ENCODE measurements at places on chromosomes 7 and 10.

DNA sequence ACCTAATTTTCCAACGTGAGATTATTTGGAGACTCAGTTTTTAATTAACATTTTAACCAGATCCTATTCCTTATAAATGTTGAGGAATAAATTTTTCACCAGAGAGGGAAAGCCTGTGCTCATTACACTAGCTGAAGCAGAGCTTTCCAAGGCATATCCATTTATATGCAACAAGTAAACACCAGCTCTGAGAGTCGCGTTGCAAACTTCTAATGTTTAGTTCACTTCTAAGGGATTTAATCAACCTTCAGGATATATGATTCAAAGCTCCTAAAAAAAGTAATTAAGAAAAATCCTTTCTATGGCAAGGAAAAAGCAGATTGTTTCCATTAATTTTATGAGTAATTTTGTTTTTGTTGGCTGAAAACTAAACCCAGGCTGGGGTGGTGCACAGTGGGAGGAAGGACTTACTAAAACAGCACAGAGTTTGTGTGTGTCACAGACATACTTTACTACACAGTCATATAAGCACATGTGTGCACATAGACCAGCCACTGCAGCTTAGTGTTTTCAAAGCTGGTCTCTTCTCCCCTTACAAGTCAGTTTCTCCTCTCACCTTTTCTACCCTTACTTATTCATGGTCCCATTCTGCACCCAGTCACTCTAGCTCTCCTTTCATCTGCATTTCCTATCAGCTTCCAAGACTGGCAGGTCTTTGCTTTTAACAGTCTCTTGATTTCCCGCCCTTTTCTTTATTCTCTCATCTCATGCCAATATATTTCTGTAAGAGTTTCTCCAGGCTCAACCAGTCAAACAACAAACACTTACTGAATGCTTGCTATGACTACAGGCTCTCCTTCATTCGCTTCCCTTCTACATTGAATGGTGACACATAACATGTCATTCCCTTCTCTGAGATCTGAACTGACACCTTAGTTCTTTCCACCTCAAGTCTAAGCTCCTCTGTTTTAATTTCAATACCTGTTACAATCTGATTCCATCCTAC lies 81.1 kb upstream of the FZD1 start:
- DNase-seq = peak; percentile 69

- DNase-seq = no peak
Observed at GRCh38 chr7:39810204-39810642, 139.8 kb upstream of the CDK13 start.

- no peak for DNase-seq
Observed at GRCh38 chr7:143360788-143361551, 1.5 kb downstream of the FAM131B start.

- peak; percentile 98 for DNase-seq
Observed at GRCh38 chr10:30182191-30183054, 123.0 kb upstream of the JCAD start.

DNA sequence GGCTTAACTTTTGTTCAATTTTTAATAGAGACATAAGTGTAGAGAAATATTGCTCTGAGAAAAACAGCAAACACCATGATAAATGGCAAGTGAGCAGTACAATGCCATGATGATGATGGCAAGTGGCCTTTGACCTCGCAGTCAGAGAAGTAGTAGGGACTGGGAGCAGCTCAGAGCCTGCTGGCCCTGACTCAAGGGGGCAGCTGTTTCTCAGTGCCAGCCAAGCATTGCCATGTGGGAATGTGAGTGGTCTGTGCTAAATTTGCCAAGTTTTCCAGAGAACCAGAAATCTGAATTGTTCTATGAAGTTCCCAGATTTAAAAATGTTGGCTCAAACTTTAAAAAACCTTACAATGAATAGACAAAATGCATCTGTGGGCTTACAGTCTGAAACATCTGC lies 187.9 kb downstream of the BICC1 start:
- no peak for DNase-seq

DNA sequence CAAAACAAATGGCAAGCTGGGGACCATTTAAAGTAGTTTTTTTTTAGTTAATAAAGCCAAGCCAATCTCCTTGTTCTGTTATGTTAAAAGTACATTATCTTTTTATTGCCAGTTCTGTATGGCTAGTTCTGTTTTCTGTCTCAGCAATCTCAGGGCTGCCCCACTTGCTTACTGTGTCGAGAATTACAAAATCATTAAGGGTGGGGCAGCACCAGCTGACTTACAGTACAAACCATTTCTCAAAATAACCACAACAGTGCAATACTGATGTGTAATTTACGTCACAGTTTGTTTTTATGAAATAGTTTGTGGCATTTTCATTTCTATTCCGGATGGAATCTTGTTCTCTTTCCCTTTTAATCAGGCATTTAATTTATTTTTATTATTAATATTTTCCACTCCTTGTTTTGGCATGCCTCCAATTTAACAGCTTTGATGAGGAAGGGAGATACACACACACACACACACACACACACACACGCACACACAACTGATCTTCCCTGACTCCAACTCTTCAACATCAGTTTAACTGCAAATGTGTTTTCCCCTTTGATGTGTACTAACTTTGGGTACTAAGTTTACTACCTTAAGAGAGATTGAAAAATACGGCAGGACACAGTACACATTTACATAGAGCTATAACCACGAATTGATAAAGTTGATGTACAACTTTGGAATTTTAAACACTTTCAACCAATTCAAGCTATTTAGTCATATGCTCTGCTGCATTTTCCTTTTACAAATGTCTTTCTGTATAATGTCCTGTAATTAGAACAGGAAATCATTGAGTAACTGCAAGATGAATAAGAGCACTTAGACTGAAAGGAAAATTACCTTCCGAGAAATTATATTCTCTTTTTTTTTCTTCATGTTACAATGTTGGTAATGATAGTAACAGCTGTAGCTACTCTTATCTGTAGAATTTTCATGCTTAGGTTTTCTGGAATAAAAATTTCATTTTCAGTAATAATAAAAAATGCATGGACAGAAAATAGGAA lies 91.5 kb downstream of the ARID5B start:
- DNase-seq = peak; percentile 81

DNA sequence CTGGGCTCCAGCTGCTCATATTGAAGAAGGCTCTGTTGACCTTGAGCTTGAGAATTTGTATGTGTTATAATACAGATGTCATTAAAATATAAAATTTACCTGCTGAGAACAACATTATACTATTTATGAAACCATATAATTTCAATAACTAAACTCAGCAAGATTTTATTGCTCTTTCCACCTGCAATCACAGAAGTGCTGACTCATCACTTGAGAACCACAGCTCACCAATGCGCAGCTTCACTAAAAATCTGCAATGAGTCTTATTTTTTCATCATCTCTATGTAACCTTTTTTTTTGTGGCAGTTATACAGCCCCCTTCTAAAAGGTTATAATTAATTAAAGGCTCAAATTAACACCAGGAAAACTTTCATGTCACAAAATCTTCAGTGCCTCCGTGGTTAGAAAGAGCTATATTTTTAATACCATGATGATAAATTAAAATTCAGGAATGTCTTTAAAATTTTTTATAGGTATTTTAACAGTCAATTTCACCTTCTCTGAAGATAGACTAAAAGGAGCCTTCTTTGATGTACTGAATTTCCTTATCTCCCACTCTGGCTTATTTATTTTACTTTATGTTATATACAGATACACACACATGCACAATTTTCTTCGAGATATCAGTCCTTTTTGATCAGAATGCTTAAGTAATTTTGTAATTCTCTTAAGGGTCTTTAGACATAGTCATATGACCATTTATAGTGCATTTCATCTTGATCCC lies 102.7 kb downstream of the EVX1 start:
- no peak for DNase-seq

DNA sequence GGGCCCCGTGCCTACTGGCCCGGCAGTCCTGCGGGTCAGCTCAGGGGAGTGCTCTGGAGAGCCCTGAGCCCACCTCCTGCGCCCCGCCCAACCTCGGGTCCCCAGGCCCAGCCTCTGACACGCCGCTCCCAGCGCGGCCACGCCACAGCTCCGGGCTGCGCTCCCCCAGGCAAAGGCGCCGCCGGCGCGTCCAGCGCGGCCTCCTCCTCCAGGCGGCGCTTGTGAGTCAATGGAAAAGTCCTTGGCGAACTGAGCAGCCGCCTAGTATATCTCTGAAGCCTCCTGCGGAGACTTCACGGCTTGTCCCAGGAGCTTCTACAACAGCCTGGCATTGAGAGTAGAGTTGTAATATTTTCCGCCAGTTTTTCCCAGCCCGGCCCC lies 29.5 kb upstream of the BMS1 start:
- DNase-seq = peak; percentile 11

GRCh38 chr10:44262551-44263251 lies 122.2 kb downstream of the CXCL12 start:
- no peak for DNase-seq

DNA sequence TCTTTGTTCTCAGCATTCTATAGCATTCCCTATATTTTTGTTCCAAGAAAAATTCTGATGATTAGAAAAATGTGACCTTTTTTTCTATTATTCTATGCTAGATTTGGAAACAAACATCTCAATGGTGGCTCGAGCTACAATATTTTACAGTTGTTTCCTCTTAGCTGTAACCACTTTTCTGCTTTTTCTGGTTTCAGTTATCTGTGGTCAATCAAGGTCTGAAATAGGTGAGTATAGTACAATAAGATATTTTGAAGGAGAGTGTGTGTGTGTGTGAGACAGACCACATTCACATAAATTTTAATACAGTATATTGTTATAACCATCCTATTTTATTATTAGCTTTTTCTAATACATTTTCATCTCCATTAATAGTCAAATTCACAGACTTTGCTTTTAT lies 564.5 kb upstream of the GHITM start:
- DNase-seq = no peak

DNA sequence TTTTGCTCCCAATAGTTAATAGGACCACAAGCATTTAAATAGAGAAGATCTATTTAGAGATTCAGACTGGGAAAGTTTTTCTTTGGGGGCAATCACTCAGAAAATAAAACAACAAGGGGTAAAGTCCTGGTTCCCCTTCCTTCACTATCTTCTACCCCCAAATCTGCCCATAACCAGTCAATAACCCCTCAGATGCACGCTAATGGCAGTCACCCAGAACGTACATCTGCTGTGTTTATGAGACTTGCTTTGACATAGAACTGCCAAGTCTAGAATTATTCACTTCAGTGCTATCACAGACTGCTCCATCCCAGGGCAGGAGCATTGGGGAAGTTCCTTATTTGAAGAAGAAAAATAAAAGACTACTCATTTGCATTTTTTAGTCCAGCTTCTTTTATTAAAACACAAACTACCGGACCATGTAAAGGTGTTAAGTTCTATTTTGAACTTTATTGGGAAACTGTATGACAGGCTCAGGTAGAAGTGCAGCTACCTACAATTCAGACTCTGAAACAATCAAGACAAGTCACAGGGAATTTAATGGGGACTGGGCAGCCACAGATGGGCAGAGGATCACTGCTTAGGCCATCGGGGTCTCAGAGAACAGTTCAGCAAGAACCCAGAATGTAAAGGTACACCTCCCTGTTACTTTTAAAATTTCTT lies 38.4 kb downstream of the ANK3 start:
- DNase-seq = no peak

DNA sequence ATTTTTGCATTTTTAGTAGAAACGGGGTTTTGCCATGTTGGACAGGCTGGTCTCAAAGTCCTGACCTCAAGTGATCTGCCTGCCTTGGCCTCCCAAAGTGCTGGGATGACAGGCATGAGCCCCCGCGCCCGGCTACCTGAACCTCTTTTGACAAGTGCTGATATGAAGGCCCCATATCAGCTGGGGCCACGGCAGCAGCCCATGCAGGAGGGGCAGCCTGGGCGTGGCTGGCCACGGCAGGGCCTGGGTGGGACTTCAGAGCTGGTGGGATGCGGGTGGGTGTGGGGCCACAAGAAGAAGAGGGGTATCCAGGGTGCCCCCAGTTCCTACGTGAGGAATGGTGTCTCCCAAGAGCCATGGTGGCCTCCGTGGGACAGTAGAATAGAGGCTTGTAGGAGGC lies 6.9 kb downstream of the LRRC27 start:
- no peak for DNase-seq

DNA sequence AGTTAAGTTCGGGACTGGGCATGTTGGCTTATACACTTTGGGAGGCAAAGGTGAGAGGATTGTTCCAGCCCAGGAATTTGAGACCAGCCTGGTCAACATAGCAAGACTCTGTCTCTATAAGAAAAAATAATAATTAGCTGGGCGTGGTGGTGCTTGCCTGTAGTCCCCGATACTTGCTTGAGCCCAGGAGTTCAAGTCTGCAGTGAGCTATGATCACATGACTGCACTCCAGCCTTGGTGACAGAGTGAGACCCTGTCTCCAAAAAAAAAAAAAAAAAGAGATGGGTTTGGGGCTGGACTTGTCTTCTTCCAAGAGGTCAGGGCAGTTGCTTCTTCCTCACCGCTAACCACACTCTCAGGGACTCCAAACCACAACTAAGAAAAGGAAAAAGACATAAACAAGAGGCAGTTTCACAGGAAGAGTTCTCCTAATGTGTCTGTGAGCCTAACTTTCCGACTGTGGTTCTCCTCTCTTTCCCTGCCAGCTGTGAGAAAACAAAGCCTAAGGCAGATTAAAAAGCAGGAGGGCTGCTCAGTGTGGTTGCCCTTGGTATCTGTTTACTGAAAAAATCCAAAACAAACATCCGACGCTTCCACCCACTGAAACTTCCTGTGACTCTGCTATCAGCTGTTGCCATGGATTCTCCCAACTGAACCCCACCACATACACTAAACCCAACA lies 2.4 kb upstream of the SERPINE1 start:
- peak; percentile 95 for DNase-seq

Measured in GM04503 (cell line).